Activated CD4-positive, alpha-beta T cell treated with anti-CD3 and anti-CD28 coated beads for 4 hours (primary cell): ENCODE measurements at places on chromosomes 2 and 18.

DNA sequence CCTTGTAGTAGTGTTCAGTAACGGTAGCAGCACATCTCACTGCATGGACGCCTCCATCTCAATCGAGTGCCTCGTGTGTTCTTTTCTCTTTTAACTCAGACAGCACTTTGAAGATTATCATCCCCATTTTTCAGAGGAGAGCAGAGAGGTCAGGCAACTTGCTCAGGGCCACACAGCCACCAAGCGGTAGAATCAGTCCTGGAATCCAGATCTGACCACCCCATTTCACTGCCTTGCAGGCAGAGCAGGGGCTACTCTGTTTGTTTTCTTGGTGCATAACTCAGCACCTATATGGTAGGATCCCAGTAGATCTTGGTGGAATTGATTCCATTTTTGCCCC lies 129.5 kb downstream of the SMAD7 start:
- no peak for DNase-seq

- DNase-seq, result no peak
These were observed 282.4 kb upstream of the SLC14A2 start for GRCh38 chr18:45332871-45333270.

- no peak for DNase-seq
These were observed 140.5 kb downstream of the LRP2 start for GRCh38 chr2:169221745-169222369.

DNA sequence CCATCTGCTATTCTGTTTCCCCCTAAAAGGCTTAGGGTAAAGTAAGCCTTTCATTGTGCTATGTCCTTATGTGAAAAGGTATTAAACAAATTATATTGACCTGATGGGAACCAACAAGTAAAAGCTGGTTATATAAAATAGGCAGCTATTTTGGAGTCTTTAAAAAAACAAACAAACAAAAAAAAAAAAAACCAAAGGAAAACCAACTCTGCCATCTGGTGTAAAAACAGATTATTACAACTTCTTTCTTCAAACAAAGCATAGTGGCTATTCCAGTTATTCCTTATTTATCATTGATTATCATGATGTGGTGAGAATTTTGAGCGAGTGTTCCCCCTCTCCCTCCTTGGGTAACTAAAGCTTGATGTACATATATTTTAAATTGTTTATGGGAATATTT lies 122.3 kb upstream of the FHL2 start:
- no peak for DNase-seq
